ENCODE measurements at places on chromosomes 4 and X.

GRCh38 chrX:3317191-3317718, 29.2 kb downstream of the MXRA5 start:
- DNase-seq, result no peak

DNA sequence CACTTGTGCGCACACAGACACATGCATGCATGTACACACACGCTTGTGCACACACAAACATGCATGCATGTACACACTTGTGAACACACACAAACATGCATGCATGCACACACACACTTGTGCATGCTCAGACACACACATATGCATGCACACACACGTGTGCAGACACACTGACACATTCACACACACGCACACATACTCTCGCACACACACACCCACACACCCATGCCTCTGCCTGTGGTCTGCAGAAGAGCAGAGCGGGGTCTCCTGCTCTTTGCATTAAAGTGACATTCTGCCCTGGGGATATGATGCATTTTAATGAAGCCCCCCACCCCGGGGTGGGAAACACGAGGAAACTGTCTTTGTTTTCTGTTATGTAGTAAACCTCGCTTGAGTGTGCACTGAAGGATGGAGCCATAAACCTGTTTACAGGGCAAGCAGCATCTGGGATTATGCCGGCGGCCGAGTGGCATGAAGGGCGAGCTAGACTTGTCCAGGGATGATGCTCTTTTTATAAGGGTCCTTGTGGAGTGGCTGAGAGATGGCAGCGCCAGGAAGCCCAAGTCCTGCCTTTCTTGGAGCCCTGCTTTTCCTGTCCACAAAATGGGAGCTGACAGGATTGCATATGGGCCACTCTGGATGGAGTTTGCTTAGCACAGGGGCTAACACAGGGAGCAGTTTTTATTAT, 17.8 kb downstream of the PSAPL1 start:
- no peak for DNase-seq

GRCh38 chr4:15809058-15809457, 30.9 kb downstream of the CD38 start:
- DNase-seq, result no peak

DNA sequence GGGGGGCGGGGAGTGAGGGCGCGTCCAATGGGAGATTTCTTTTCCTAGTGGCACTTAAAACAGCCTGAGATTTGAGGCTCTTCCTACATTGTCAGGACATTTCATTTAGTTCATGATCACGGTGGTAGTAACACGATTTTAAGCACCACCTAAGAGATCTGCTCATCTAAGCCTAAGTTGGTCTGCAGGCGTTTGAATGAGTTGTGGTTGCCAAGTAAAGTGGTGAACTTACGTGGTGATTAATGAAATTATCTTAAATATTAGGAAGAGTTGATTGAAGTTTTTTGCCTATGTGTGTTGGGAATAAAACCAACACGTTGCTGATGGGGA, 1.1 kb downstream of the HTT start:
- DNase-seq, result no peak

DNA sequence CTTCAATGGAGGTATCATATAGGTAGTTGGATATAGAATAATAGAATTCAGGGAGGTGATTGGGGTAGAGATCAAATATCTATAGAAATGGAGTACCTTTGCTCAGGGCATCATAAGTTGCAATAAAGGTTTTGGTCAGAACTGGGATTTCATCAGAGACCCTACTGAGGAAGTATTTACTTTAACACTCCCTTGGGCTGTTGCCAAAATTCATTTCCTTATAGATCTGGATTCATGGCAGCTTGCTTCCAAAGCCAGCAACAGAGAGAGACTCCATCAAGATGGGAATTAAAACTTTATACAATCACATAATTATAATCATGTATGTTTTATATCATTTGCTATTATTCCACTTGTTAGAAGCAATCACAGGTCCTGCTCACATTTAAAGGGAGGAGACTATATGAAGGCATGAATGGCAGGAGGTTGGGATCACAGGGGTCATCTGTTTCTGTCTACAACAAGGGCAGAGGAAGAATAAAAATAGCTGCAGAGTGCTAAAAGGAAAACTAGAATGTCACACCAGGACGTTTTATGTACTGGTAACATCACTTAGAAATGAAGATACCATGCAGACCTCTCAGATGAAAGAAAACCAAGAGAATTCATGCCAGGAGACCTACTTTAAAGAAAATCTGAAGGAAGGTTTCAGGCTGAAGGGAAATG, 902.1 kb upstream of the LCORL start:
- no peak for DNase-seq

- DNase-seq, result no peak
These were observed 24.2 kb upstream of the VSIG1 start for GRCh38 chrX:108020631-108021030.

- no peak for DNase-seq
These were observed 406.5 kb downstream of the IQCM start for GRCh38 chr4:149409146-149409545.

- DNase-seq, result no peak
These were observed 62.5 kb downstream of the KIAA0232 start for GRCh38 chr4:6845027-6845426.

DNA sequence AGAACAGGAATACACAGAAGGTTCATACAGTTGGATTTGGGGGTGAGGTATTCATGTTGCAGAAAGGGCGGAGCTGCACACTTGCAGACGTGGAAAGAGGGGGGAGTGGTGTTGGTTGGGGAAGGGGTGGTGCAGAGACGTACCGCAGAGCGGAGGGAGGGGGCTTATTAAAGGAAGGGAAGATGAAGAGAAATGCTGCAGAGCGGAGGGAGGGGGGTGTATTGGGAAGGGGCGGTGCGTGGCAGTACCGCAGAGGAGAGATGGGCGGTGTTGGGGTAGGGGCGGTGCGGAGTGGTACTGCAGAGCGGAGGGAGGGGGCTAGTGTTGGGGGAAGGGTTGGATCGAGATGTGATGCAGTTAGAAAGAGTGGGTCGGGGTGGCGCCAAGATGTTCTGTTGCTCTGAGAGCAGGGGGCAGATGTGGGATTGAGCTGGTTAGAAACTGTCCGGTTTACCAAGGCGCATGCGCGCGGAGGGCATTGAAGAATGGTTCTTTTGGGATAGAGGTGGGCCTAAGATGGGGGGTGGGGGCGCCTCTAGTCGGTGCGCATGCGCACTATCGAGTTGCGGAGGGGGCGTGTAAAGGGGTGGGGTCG, 900 bp downstream of the TRO start:
- peak; percentile 71 for DNase-seq

Measured in mesothelial cell of epicardium (in vitro differentiated cells).